A549 treated with RU486 at 1 μM for 4 hours (cell line): ENCODE measurements at places on chromosomes 16 and 17. TPM values are rescaled to one million over a fixed set of nuclear protein-coding genes. Genes with fewer than 3 reads are reported as not detected.

EXOC7 gene
- 52.2 to 67.3 TPM (median 65.2 TPM) in 5 replicates for total RNA-seq

CDR2 gene
- total RNA-seq = 39.8 to 47.7 TPM (median 44.6 TPM) in 5 replicates

KRTAP9-2 gene
- not detected in 5 replicates for total RNA-seq

ZP2 gene
- not detected in 5 replicates for total RNA-seq

TMC6 gene
- total RNA-seq = 6.0 to 12.5 TPM (median 11.6 TPM) in 5 replicates

KCNAB3 gene
- total RNA-seq = 1.5 to 3.4 TPM (median 2.9 TPM) in 5 replicates

CCDC40 gene
- 4.7 to 6.9 TPM (median 5.9 TPM) in 5 replicates for total RNA-seq

TBC1D3E gene
- not detected in 5 replicates for total RNA-seq

STAC2 gene
- 0.12 to 0.34 TPM (median 0.21 TPM) in 5 replicates for total RNA-seq

CCL5 gene
- 0.88 to 2.2 TPM (median 1.5 TPM) in 5 replicates for total RNA-seq

SHCBP1 gene
- 26.4 to 39.2 TPM (median 37.4 TPM) in 5 replicates for total RNA-seq

ANTKMT gene
- total RNA-seq = 33.9 to 70.7 TPM (median 53.2 TPM) in 5 replicates

ANKS3 gene
- total RNA-seq = 22.1 to 26.7 TPM (median 25.3 TPM) in 5 replicates

MYCBPAP gene
- total RNA-seq = 0.37 to 0.85 TPM (median 0.51 TPM) in 5 replicates

CACNG5 gene
- total RNA-seq = 0.10 TPM in 1 of 5 replicates, not detected in the others

C16orf92 gene
- total RNA-seq = not detected in 5 replicates

PRAC1 gene
- total RNA-seq = not detected in 5 replicates

NPIPA8 gene
- total RNA-seq = 0.31 to 1.6 TPM (median 0.83 TPM) in 4 of 5 replicates, not detected in the other

EIF3CL gene
- total RNA-seq = 50.0 to 118 TPM (median 72.1 TPM) in 5 replicates

CLEC18A gene
- total RNA-seq = 0.07 to 0.13 TPM (median 0.08 TPM) in 3 of 5 replicates, not detected in the others

VPS9D1 gene
- 2.3 to 5.1 TPM (median 3.9 TPM) in 5 replicates for total RNA-seq

CACNG1 gene
- total RNA-seq = 0.10 to 0.21 TPM (median 0.13 TPM) in 4 of 5 replicates, not detected in the other

ADAT1 gene
- 28.6 to 42.3 TPM (median 36.9 TPM) in 5 replicates for total RNA-seq

WDR59 gene
- total RNA-seq = 28.0 to 33.6 TPM (median 28.9 TPM) in 5 replicates

MPP3 gene
- total RNA-seq = 14.0 to 18.4 TPM (median 17.4 TPM) in 5 replicates

SPIRE2 gene
- 5.4 to 8.4 TPM (median 8.2 TPM) in 5 replicates for total RNA-seq

HNF1B gene
- total RNA-seq = 21.4 to 27.6 TPM (median 27.4 TPM) in 5 replicates

P2RX1 gene
- 0.07 TPM in 1 of 5 replicates, not detected in the others for total RNA-seq

AXIN2 gene
- 0.75 to 1.3 TPM (median 0.99 TPM) in 5 replicates for total RNA-seq

PIRT gene
- not detected in 5 replicates for total RNA-seq

PSMD7 gene
- total RNA-seq = 129 to 183 TPM (median 143 TPM) in 5 replicates

TBC1D16 gene
- total RNA-seq = 5.9 to 9.9 TPM (median 8.8 TPM) in 5 replicates

MGRN1 gene
- total RNA-seq = 33.0 to 44.1 TPM (median 38.6 TPM) in 5 replicates

GINS3 gene
- 23.2 to 26.6 TPM (median 24.2 TPM) in 5 replicates for total RNA-seq

SALL1 gene
- total RNA-seq = 0.13 to 0.25 TPM (median 0.15 TPM) in 5 replicates

SPNS3 gene
- 0.31 TPM in 1 of 5 replicates, not detected in the others for total RNA-seq

PYDC1 gene
- total RNA-seq = not detected in 5 replicates

ODAD4 gene
- 1.2 to 1.7 TPM (median 1.6 TPM) in 5 replicates for total RNA-seq

MFSD11 gene
- total RNA-seq = 19.7 to 23.5 TPM (median 22.5 TPM) in 5 replicates
